ENCODE measurements at places on chromosomes 3 and 15.

DNA sequence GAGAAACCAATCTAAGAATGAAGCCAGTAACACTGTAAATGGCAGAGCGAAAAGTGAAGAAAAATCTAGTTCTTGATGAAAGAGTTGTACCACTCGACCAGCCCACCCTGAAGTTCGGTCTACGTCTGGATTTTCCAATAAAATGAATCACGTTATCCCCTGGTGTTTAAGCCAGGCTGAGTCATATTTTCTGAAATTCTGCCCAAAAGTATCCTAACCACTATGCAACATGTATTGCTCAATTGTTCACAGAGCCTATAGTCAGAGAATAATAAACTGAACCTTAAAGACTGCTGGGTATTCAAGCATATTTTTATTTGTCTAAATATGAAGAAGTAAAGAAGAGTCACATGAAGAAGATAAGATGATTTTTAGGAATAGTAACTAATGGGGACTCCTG is 245.7 kb downstream of the FGF12 start:
- DNase-seq = no peak

DNA sequence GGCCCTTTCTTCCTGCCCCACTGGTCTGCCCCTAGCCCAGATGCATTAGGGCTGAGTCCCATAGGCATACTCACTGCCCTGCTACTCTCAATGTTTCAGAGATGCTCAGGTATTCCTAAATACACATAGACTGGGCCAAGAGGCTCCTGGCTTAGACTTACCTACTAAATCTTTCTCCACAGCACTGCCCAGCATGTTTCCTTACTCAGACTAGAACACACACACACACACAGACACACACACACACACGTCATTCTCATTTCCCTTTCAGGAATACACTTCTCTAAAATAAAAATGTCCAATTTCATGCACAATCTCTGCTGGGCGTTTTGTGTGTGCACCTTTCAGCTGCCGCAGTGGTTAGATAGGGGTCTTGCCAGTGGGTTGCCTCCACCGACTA is 175.7 kb downstream of the FAM43A start:
- DNase-seq = no peak

DNA sequence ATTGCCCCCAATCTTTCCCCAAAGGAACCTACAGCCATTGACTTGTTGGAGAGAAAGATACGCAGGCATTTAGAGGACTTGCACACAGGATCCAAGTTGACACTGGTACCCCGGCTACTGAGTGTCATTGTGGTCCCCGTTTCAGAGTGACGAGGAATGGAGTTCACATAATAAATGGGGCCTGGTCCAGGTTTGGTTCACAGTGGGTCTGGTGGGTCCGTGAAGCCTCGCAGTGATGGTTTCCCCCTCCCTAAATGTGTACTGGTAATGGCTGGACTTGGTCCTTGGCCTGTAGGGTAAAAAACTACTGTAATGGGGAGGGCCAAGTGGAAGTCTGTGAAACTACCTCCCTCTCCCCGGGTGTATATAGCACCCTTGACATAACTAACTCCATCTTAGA is 232.1 kb upstream of the LYSMD4 start:
- no peak for DNase-seq

- DNase-seq = no peak
Measured at GRCh38 chr15:73756947-73757513, 3.9 kb upstream of the INSYN1 start.

DNA sequence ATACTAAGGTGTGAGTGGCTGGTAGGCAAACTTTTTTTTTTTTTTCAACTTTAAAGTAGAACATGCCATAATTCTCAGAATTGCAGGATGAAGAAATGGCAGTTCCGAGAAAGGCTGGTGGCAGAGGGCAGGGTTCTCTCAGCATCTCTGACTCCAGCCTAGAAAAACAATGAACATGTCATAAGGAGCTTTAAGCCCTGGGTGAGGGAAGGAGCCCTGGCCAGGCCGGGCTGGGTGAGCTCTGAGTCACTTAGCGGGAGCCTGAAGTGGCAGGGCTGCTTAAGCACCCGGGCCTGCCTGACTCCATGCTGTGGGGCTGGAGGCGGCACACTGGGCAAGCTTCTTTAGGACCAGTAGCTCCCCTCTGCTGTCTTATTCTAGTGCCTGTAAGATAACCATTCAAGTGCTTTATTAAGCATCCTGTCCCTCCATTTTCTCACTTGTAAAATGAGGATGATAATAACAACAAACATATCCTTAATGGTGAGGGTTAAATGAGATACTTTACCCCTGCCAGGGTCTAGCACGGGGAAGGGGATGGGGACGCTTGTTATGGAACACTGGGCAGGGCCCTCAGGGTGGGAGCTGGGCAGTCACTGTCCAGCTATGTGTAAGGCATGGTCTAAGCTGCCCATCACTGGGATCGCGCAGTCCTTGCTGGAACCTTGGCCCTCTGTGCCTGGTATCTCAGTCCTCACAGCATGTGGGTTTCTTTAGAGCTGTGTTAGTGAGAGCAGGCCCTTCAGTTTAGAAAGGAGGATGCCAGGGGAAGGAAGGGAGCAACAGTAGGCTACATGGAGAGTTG is 18.4 kb downstream of the SMAD6 start:
- DNase-seq = no peak

GRCh38 chr15:83185561-83185960 is 22.1 kb downstream of the HDGFL3 start:
- no peak for DNase-seq

DNA sequence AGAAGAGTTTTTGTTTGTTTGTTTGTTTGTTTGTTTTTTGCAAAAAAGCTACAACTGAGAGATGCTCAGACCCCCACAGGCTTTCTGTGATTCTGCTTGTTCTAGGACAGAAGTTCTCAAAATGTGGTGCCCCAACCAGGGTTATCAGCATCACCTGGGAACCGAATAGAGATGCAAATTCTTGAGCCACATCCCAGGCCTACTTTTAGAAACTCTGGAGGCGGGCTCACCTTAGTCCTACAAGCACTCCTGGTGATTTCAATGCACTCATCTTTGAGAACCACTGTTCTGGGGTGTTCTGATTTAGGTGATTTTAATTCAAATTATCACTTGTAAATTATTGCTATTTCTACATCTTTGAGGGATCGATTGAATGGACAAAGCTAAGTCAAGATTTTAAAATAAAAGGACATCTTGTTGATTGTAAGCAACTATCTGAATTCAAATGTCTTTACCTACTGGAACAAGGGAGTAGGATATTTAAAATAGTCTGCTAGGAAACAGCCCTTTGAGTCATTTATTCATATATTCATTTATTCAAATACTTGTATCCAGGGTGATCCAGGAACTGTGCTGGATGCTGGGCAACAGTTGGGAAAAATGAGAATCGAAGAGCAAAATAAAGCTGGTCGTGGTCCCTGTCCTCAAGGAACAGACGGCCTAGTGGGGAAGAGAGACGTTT is 44.7 kb upstream of the CADPS start:
- DNase-seq = no peak

DNA sequence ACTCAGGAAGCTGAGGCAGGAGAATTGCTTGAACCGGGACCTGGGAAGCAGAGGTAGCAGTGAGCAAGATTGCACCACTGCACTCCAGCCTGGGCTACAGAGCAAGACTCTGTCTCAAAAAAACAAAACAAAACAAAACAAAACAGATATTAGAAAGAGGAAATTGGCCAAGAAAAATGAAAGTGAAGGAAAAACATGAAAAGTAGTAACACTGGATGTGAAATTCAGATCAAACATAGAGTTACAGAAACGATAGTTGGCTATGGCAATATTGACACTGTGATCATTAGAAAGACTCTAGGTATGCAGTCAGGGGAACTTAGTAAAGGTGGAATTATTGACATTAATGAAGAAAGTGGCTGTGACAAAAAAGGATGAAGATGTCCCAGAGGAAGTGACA is 13.2 kb upstream of the TIPARP start:
- DNase-seq = no peak

DNA sequence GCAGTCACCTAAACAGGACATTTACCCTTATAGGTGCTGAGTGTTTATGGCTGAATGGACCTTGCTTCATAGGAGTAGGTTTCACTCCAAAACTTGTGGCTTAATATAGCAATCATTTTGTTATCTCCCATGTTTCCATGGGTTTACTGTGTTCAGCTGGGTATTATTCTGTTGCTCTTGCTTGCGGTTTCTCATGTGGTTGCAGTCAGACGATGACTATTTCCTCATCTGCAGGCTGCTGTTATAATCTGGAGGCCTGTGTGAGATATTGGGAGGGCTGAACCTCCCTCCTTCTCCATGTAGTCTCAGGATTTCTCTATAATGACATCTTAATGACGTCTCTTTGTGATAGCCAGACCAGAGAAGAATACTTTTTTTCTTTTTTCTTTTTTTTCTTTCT is 98.1 kb downstream of the ZPLD1 start:
- DNase-seq = no peak

GRCh38 chr3:135023996-135024658 is 229.1 kb downstream of the EPHB1 start:
- DNase-seq = no peak

DNA sequence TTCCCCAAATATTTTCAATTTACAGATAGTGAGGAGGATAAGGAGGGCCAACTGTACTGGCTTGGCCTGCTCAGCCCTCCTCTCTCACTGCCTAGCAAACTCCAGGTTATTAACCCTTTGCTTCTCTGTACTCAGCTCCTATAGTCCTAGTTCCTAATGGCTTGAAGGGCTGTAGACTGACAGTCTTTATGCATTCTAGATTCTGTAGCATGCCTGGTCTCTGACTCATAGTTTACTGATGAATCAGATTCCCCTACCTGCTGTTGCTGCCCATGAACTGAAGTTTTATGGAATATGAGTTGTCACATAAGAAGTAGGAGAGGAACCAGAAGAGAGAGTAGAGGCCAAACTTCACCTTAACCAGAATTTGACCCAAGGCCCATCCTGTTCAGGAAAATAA is 27.1 kb upstream of the MAP3K13 start:
- no peak for DNase-seq

DNA sequence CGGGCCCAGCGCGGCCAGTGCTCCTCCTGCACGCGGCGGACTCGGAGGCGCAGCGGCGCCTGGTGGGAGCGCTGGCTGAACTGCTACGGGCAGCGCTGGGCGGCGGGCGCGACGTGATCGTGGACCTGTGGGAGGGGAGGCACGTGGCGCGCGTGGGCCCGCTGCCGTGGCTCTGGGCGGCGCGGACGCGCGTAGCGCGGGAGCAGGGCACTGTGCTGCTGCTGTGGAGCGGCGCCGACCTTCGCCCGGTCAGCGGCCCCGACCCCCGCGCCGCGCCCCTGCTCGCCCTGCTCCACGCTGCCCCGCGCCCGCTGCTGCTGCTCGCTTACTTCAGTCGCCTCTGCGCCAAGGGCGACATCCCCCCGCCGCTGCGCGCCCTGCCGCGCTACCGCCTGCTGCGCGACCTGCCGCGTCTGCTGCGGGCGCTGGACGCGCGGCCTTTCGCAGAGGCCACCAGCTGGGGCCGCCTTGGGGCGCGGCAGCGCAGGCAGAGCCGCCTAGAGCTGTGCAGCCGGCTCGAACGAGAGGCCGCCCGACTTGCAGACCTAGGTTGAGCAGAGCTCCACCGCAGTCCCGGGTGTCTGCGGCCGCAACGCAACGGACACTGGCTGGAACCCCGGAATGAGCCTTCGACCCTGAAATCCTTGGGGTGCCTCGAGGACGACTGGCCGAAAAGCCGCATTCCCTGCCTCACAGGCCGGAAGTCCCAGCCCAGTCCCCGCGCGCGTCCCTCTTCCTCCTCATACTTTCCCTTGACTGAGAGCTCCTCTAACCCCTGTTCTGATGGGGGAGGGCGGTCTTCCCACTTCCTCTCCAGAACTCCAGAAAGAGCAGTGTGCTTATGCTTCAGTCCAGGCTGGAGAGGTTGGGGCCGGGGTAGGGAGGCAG is 1.4 kb upstream of the IL17RC start:
- DNase-seq = no peak

- DNase-seq = no peak
Measured at GRCh38 chr15:66096688-66097058, 156.9 kb downstream of the MEGF11 start.

- no peak for DNase-seq
Measured at GRCh38 chr3:106431721-106432120, 562.9 kb upstream of the CBLB start.

DNA sequence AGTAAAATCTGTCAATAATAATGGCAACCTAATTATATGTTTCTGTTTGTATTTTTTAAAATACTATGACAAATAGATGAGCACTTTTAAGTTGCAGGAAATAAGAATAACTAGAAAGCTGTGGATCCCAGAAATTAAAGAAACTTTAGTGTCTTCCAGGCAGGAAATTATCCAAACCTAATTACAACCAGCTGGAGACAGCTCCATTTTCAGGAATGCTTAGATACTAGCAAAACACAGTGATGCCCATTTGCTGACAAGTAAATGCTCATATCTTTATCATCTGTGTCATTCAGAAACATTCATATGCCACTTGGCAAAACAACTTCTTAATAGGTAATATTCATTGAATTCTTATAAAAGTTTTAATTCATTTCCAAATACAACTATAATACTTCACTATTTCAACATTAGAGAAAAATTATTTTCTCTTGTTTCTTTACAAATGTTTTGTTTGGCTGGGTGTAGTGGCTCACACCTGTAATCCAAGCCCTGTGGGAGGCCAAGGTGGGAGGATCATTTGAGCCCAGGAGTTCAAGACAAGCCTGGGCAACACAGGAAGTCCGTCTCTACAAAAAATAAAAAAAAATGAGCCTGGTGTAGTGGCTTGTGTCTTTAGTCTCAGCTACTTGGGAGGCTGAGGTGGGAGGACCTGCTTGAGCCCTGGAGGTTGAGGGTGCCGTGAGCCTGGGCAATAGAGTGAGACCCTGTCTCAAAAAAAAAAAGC is 169.1 kb upstream of the TSPAN3 start:
- no peak for DNase-seq

- DNase-seq = no peak
Measured at GRCh38 chr15:48888191-48888590, 10.3 kb downstream of the EID1 start.

GRCh38 chr15:54307252-54307902 is 329.1 kb downstream of the UNC13C start:
- no peak for DNase-seq

DNA sequence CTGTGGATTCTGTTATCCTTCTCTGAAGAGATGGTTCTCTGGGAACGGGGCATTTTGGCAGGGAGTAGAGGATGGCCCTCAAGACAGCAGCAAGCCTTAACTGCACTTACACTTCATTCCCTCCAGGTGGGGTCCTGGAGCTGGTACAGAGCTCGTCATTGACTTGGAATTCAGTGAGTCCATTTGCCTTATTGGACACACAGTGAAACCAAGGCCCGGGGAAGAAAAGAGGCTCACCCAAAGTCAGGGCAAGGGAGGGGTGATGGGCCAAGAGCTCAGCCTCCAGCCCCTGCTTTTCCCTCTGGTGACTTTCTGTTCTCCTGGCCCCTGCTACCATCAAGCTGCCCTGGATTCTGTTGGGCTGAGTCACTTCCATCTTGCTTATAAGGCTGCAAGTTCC is 125.6 kb downstream of the ETFA start:
- no peak for DNase-seq

DNA sequence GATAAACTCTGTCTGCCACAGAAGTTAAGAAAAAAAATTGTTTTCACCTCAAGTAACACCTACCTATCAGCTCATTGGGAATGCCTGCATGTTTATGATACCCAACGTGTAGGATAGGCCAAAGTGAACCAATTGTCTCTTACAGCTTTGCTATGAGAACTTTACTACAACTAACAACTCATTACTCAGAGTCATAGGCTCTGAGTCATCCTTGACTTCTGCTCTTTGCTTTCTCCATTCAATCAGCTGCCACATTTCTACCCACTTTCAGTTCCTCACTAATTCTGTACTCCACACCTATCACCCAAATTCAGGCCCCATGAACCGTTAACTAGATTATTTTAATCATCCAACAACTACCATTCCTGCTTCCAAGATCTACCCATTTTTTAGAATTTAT is 843.9 kb downstream of the TUSC7 start:
- no peak for DNase-seq

- no peak for DNase-seq
Measured at GRCh38 chr15:90836296-90836871, 32.0 kb upstream of the FURIN start.

Data from stimulated activated CD8-positive, alpha-beta memory T cell treated with anti-CD3 and anti-CD28 coated beads, Interleukin-4, amount 100 ng/mL, for 1 hour (primary cell).